ENCODE measurements at places on chromosomes 3 and 15.

DNA sequence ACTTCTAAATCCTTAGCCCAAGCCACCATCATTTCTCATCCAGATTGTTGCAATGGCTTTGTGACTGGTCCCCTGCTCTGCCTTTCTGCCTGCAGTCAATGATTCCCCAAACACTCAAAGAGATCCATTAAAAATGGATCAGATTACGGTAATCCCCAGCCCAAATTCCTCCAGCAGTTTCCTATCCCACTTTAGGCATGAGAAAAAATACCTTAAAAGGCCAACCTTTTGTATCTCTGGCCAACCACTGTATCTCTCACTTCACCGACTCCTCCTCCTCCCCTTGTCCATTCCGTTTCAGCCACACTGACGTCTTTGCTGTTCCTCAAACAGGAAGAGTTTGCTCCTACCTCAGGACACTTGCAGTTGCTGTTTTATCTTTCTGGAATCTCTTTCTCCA, 20.9 kb upstream of the IL1RAP start:
- no peak for DNase-seq

DNA sequence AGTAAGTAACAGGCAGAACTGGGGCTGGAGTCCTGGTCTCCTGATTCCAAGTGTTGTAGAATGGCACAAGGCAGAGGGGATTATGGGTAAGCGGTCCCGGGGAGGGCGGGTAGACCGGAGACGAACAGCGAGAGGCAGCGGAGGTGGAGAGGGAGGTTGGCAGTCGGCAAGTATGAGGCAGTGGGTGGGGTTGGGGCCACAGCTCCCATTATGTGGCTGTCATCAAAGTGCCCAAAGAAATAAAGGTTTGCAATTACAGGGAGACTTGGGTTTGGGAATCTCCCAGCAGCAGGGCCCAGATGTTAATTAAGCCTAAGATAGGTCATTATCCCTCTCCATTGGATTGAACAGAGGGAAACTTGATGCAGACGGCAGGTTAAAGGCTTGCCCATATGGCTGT, 16.9 kb downstream of the FAM43A start:
- no peak for DNase-seq

DNA sequence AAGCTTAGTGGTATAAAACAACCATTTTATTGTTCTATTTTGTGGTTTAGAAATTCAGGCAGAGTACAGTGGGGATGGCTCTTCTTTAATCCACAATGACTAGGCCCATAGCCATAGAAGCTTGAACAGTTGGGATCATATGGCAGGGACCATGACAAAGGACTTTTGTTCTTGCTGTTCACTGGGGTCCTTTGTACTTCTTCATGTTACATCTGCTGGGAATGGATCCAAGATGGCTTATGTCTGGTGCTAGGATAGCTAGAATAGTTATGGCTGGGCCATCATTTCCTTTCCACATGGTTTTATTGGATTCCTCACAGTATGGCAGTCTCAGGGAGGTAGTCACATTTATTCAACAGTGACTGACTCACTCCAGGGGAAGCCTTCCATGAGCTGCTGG, 427.9 kb upstream of the AGTR1 start:
- DNase-seq, result no peak

DNA sequence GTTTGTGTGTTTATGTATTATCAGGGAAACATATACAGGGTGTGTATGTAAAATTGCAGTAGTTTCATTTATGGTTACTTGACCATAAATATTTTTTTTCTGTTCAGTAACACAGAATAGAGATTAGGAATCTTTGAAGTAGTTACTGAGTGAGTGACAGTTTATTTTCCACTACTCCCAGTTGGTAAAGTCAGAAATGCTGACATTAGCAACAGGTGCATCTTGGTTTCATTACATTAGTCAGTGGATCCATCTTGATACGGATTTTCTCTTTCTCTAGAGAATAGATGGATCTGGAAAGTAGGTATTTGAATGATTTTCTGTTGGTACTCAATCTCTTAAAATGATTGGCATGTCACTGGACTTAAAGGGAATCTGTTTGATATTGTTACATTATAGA, 6.0 kb downstream of the UBE2E2 start:
- no peak for DNase-seq

- DNase-seq, result peak; percentile 15
Observed at GRCh38 chr15:47506329-47507100, 210.8 kb upstream of the SEMA6D start.

- no peak for DNase-seq
Observed at GRCh38 chr3:152549263-152549662, 280.5 kb downstream of the MBNL1 start.

GRCh38 chr15:70169147-70169546, 71.4 kb upstream of the TLE3 start:
- DNase-seq, result no peak

- DNase-seq, result no peak
Observed at GRCh38 chr3:14179114-14179465, 473 bp downstream of the LSM3 start.

DNA sequence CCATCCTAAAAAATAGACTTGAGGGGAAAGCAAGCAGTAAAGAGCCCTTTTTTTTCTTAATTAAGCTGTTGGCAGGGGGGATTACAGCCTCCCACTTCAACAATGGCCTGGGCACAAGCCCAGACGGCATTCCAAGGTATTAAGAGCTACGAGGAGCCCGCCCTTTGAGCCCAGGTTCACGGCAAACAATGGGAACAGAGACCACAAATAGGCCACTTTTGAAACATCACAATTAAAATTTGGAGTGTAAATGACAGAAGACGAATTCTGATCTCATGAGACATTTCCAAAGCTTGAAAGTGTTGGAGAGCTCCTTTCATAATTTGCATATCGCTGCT, 8.9 kb downstream of the CHSY1 start:
- no peak for DNase-seq

- no peak for DNase-seq
Observed at GRCh38 chr3:16759227-16759903, 125.4 kb upstream of the PLCL2 start.

DNA sequence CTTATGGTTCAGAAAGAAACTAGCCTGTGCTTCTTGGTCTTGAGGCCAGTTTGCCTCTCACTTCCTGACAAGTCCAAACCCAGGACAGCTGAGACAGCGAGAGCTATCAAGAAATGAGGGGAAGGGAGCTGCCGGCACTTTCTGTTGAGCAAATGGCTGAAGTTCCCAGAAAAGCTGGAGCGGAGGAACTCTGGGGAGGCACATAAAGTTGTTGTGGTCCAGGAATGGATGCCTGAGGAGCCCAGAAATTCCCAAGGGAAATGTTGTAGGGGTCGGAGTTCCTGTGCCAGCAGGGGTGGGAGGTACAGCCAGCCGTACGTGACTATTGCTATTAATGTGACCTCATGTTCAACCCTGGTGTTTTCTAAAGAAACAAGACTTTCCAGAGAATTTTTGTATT, 98.8 kb upstream of the TNFAIP8L3 start:
- DNase-seq, result no peak

GRCh38 chr3:72013084-72013483, 228.1 kb upstream of the PROK2 start:
- no peak for DNase-seq

- DNase-seq, result no peak
Observed at GRCh38 chr3:38347421-38348200, 1.0 kb downstream of the XYLB start.
